ENCODE measurements at places on chromosomes 12 and 14.

DNA sequence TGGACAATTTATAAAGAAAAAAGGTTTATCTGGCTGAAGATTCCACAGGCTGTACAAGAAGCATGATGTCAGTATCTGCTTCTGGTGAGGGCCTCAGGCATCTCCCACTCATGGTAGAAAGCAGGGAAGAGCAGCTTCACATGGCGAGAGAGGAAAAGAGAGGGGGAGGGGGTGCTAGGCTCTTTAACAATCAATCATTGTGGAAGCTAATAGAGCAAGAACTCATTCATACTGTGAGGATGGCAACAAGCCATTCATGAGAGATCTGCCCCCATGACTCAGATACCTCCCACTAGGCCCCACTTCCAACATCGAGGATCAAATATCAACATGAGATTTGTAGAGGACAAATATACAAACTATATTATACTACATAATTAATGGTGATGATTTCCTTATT, 361.9 kb upstream of the FAR2 start:
- peak; percentile 14 for DNase-seq

DNA sequence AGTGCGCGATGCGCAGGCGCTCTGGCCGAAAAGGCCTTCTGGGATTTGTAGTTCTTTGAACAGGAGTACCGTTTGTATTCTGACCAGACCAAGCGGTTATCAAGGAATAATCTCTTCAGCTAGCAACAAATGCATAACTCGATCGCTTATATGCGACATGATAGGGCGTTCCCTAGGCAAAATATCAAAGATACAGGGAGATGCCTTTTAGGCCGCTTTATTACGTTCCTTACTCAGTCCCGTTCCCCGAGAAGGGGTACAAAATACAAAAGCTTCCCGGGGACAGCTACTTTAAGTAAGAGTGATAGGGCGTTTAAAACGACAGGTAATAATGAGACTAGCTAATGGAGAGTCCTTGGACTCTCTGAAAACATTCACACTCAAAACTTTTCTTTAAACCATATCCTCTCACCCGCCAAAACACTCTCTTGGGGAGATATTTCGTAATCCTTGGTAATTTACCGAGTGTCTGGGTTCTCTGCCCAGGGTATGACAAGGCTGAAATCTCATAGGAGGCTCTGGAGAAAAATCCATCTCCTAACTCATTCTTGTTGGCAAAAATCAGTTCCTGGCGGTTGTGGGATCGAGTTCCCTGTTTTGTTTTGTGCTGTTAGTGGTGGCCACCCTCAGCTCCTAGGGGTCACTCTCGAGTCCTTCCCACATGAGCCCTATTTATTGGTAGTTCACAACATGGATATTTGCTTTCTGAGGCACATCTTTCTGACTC, 412 bp upstream of the SNW1 start:
- peak; percentile 47 for DNase-seq

GRCh38 chr12:96812153-96812552, 94.9 kb upstream of the NEDD1 start:
- DNase-seq: no peak

DNA sequence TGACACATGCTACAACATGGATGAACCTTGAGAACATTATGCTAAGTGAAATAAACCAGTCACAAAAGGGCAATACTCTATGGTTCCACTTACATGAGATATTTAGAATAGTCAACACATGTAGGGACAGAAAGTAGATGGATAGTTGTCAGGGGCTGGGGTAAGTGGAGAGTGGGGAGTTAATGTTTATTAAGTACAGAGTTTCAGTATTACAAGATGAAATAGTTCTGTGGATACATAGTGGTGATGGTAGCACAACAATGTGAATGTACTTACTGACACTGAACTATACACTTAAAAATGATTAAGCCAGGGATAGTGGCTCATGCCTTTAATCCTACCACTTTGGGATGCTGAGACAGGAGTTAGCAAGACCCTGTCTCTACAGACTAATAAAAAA, 8.7 kb downstream of the NUP107 start:
- DNase-seq: no peak
